ENCODE measurements at places on chromosomes 4 and X.

- DNase-seq, result no peak
Measured at GRCh38 chr4:101843054-101843453, 52.5 kb downstream of the BANK1 start.

GRCh38 chr4:80613470-80613869, 277.9 kb downstream of the CFAP299 start:
- DNase-seq, result no peak

DNA sequence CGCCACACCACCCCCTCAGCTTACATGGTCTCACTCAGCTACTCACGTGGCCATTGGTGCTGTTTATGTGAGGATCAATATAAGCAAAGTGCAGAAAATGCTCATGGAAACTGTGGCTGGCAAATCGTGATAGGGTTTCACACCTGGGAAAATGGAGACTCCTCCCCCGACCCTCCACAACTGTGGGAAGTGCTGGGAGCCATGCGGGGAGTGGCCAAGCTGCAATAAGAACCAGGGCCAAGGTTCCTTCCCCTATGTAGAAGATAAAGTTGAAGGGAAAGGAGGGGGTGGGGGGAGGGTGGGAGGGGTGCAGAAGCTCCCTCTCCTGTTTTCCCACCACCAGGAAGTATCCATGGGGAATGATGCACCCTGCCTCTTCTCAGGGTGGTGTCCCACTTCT, 145.5 kb upstream of the MAMLD1 start:
- no peak for DNase-seq

GRCh38 chrX:15855568-15856221, 1.1 kb upstream of the AP1S2 start:
- no peak for DNase-seq

- no peak for DNase-seq
Measured at GRCh38 chr4:122334828-122335227, 44.0 kb upstream of the ADAD1 start.

DNA sequence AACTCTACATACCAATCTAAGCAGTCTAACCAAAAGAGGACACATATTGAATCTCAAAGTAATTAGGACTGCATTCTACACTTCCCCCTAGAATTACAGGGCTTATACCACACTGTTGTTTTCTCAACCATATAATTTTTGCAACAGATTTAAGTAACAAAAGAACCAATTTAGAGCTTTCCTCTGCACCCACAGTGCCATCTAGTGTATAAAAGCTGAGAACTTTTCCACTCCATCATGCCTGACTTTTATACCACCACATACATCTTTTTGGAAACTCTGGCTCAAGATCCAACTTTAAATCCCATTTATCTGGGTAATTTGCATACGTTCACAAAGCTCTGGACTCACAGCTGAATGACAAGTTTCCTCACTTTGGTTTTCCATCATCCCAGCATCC, 99.5 kb downstream of the EFHC2 start:
- DNase-seq, result no peak

- peak; percentile 5 for DNase-seq
Measured at GRCh38 chr4:161356351-161356750, 807.4 kb downstream of the FSTL5 start.

DNA sequence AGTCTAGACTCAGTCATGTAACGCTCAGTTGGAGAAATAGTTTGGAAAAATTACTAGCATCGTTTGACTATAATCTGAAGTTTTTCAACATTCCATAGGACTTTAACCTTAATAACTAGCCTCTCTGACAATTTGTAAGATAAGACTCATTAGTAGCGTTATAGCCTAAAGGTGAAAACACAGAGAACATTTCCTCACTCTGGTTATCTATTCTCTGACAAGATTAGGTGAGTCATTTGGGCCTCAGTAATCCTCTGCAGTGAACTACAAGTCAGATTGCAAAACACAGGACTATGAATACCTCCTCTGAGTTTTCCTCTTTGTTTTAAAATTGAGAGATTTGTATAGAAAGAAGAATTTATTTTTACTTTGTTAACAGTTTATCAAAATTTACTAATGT, 31.8 kb upstream of the PDLIM5 start:
- DNase-seq, result no peak

- no peak for DNase-seq
Measured at GRCh38 chr4:140556372-140557085, 12.2 kb downstream of the UCP1 start.

Data from SHP77 treated with DMSO at 0.1 percent for 48 hours (cell line).